ENCODE measurements at places on chromosomes 3 and 15.

GRCh38 chr3:188468196-188468595, 314.2 kb downstream of the LPP start:
- no peak for DNase-seq

DNA sequence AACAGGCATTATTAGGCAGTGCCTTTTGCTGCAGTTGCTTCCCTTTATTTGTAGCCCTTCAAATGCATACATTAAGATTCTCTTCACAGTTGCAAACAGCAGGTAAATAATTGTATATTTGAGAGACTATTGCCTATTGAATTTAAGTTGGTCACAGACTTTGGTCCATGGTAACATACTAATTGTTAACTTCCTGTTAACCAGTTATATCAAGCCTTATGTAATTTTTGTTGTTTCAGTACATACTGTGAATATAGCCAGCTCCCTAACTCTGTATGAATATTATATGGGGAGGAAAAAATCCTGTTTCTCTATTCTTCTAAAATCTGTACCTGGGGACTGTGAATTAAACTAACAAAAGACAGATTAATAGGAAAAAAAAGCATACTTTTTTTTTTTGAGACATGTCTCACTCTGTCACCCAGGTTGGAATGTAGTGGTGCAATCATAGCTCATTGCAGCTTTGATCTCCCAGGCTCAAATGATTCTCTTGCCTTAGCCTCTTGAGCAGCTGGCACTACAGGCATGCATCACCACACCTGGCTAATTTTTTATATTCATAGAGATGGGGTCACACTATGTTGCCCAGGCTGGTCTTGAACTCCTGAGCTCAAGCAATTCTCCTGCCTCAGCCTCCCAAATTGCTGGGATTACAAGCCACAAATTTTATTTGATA, 53.2 kb downstream of the CHL1 start:
- DNase-seq: no peak

GRCh38 chr15:90594301-90594738, 64.6 kb downstream of the CRTC3 start:
- DNase-seq: peak; percentile 72

- DNase-seq: no peak
Measured at GRCh38 chr3:73280746-73281145, 219.3 kb downstream of the EBLN2 start.

- DNase-seq: no peak
Measured at GRCh38 chr3:194779729-194780224, 94.1 kb downstream of the FAM43A start.
